SW480 (cell line): ENCODE measurements at places on chromosomes 6 and 20.
A peak's percentile ranks its signal among the peaks of the same experiment; 100 is the strongest.

DNA sequence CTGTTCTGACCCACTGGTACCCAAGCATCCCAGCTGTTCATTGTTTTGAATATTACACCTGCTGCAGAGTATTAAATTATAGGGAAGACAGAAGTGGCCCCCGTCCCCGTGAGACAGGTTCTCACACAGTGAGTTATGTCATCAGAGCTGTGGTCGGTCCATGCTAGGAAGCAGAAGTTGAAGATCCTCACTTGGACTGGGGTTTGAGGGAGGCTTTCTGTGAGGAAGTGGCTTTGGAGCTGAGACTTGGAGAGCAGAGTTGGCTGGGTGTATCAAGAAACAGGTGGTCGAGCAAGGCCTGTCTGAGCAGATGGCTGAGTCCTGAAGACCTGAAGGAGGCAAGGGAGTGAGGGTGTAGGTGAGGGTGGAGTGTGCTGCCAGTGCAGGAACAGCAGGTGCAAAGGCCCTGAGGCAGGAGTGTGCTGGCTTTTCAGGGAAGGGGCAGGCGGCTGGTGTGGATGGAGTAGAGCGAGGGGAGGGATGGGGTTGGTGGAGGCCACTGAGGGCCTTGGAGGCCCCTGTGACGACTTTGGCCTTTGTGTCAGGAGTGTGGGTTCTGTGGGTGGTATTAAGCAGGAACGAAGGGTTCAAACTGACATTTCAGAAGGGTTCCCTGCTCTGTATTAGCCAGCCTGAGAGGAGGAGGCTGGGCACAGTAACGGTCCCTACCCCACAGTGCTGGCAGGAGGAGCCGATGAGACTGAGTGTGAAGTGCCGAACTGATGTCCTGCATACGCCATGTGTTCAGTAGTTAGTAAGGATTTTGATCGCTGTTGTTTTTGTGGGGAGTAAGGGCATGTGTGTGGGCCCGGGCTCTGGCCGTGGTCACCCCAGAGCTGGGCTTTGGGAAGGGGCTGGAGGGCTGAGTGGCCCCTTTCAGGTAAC, 11.8 kb downstream of the SRC start:
- no peak for DNase-seq

GRCh38 chr6:4707011-4707410, 69.2 kb upstream of the CDYL start:
- no peak for DNase-seq

GRCh38 chr6:134190883-134191282, 127.0 kb downstream of the SGK1 start:
- no peak for DNase-seq

GRCh38 chr6:144134737-144135136, 15.6 kb upstream of the STX11 start:
- no peak for DNase-seq

DNA sequence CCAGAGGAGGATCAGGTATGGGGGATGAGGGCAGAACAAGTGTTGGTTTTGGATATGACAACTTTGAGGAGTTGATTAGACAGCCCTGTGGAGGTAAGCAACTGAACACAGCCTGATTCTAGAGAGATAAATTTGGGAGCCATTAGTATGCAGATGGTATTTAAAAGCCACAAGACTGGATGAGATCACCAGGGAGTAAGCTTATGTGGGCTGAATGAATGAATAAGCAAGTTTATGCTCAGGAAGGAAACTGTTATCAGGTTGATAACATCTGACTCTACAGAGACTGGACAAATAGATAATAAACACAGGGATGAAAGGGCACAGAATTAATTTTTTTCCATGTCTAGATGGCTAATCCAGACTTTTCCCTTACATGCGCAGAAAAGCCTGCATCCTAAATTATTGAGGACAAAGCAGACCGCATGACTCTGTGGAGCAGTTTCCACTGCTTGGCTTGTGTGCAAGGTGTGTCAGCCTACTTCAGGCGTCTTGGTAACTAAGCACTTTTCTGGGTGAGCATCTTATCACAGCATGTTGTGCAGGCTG, 150.6 kb downstream of the GJA10 start:
- DNase-seq = peak; percentile 17

DNA sequence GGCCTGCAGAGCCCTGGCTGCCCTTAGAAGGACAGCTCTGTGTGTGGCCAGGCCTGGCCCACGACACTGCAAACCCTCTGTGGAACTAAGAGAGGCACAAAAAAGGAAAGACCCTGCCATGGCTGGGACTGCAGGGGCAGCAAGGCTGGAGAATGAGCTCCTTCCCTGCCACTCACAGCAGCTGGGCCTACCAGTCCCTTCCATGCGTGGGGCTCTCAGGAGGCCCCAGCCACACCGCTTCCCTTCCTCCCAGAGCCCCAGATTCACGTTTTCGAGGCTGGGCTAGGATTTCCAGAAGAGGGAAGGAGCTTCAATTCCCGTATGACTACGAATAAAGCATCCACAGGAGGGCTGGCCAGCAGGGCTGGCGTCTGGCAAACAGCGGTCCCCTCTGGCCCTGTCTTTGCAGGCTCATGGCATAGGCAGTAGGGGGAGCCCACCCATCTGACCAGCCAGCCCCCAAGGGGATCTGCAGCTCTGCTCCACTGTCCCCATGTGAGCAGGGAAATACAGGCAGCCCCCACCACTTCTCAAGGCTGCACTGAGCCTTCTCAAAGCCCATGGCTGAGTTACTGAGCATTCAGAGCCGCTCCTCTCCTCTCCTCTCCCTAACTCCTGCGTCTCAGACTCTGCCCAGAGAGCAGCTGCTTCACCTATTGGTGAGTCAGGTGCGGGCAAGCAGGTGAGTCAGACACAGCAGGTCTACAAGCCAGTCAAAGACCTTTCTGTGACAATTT, 53.1 kb downstream of the NINL start:
- no peak for DNase-seq

GRCh38 chr20:754904-755303, 13.4 kb downstream of the SLC52A3 start:
- no peak for DNase-seq

- DNase-seq = no peak
These were observed 315.5 kb upstream of the ARID1B start for GRCh38 chr6:156461647-156462046.

DNA sequence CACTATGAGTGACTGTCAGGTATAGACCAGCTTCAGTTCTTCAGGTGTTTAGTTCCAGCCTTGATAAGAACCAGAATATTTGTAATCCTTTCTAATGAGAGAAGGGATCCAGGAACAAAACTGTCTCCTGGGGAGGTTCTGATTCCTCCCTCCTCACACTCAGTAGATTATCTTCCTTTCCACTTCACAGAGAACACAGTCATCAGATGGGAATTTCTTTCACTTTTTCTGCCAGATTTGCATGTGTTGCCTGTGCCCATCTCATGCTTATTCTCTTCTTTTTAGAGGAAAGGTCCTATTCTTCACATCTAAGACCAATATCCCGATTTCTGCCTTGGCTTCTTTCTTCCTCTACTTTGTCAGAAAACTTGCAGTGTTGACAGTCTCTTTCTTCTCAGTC, 50.8 kb downstream of the CD109 start:
- no peak for DNase-seq

DNA sequence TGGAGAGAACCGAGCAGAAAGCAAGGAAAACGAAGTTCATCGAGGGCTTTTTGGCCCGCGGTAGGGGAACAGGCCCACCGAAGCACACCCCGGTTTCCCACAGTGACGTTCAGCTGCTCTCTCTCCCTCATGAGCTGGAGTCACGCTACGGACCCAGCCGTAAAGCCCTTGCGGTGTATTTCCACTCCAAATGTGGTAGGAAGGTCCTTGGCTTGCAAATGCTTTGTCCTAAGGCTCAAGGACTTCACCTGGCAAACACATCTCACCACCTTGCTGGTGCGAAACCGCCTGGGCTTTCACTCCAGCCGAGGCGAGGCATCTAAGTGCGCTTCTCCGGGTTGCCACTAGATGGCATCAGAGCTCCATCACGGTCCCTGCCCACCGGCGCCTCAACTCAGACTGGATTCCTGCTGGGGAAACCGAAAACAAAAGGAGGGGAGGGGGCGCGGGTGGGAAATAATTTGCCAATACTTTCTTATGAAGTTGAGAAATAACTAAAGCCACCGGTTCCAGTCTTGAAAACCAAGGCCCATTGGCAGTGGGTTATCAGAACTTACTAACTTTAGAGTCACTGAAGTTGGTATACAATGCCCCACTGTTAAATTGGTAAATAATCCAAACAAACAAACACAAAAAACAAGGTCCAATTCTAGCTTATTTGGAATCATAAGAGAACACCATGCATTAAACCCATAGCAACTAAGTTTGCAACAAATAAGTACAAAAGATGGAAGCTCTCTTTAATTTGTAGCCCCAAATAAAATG, 13.4 kb upstream of the FOXC1 start:
- peak; percentile 43 for DNase-seq

DNA sequence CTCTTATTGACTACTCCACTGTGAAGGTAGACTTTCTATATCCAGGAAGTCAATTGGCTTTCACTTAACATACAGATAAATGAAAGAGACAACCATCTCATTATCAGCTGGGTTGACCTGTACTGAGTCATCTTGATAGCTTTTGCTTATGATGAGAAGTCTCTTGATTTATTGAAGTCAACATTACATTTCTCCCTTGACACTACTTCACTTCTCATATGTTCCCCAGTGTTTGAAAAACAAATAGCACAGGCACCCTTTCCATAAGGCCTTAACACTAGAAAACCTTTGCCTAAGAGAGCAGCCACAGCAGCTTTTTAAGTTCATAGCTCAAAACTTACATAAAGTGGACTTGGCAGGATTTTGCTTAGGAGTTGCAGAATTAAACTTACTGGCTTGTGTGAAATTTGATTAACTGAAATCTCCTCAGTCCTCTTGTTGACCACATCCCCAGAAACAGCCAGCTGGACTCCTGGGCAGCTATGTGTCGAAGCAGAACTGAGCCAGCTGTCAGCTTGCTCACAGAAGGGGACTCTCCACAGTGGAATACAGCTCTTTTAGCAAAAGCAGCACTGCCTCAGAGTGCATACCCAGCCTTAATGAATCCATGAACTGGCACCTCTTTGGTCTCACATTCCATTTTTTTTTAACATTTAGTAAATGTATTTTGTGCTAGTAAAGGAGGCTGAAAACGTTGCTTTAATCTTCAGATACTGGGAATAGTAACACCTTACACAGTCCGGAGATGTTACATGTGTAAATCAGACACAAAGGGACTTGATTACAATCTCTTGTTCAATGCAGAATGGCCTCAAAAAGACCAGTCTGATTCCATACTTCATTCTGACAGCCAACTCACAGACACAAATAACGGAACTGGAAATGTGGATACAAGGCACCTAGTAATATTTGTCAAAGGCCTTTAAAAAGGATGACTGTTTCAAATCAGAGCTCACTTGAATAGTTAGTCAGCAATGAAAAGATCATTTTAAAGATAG, 1532.7 kb downstream of the HACE1 start:
- no peak for DNase-seq

DNA sequence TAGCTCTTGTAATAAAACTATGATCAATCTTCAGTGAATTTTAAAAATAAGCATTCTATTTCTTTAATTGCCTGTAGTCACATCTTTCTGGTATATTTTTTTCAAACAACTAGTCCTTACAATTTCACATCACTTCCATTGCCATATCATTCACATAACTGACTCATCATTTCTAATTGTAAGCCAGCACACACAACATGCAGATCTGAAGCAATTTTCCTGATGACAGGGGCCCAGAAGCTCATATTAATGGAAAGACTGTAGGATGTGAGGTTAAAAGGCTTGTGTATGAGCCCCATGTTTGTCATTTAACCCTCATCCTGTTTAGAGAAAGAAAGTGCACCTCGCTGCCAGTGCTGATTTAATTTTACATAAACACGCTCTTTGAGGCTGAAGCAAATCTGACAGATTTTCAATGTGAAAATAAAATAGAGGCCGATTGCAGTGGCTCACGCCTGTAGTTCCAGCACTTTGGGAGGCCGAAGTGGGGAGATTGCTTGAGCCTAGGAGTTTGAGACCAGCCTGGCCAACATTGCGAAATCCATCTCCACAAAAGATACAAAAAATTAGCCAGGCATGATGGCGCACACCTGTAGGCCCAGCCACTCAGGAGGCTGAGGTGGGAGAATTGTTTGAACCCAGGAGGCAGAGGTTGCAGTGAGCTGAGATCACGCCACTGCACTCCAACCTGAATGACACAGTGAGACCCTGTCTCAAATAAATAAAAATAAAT, 40.1 kb upstream of the LTV1 start:
- no peak for DNase-seq

DNA sequence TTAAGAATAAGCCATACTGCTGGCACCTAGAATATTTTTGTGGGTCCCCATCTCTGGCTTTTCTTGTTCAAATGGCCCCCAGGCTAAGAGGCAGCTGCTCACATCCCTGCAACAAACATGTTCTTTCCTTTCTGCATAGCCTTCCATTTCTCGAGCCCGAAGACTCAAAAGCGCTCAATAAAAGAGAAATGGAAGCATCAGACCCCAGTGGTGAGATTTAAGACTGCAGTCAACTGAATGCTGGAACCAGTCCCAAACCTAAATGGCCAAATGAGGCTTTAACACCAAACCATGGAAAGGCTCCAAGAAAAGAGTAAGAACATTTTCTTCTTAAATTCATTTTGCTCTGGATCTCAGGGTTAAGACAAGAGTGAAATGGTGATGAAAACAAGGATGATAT, 122.1 kb upstream of the TRAF3IP2 start:
- no peak for DNase-seq

DNA sequence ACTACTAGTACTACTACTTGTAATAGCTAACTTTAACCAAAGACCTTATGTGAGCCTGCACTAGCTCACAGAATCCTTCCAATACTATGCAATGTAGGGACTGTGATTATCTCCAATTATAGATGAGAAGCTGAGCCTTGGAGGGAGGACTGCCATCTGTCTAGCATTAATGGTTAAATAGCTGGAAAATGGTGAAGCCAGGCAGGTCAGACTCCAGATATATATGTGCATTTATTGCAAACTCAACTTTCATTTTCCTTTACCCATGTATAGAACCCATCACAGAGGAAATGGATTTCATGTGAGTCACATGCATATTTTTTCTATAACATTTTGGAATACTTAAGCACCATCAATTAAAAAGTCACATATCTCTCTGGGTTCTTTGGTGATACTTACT, 229.9 kb downstream of the BCAS1 start:
- no peak for DNase-seq

- no peak for DNase-seq
These were observed 36.8 kb upstream of the LRFN2 start for GRCh38 chr6:40623932-40624331.

DNA sequence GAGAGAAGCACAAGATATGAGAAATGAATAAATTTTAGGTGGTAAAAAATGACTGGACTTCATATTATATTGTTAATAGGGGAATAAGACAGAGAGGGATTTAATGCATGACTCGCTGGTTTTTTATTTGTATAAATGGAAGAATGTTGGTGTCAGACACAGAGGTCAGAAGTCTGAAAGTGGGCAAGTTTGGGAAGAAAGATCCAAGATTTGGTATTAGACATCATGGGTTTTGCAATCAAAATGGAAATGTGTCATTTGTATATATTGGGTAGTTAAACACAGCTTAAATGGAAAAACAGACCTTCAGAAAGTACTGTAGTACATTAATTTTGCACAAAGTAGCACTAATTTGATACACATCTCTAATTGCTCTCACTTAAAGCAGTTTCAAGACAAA, 96.2 kb downstream of the EYA4 start:
- no peak for DNase-seq

- no peak for DNase-seq
These were observed 179.9 kb upstream of the TAB2 start for GRCh38 chr6:149137594-149137993.
